ENCODE measurements at places on chromosomes 4 and X.
A peak's percentile ranks its signal among the peaks of the same experiment; 100 is the strongest.

GRCh38 chr4:152115794-152116193 is 355.0 kb upstream of the GATB start:
- DNase-seq = no peak

DNA sequence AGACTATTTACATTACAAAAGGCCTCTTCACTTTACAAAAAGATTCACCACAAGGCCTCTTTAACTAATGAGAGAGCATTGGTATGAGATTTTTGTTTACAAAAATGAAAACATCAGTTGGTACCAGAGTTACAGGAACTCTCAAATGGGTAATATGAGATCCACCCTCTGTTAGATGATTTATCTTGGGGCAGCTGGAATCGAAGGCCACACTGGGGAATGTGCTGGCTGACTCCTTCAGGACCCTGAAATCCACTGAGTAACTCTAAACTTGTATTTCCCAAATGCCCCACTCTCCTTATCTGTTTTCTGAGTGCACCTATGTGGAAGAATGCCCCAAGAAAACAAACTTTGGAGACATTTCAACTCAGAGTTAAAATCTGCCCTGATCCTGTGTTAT is 232.9 kb upstream of the F9 start:
- DNase-seq = no peak

- DNase-seq = no peak
Observed at GRCh38 chrX:78493180-78493579, 165.8 kb upstream of the CYSLTR1 start.

DNA sequence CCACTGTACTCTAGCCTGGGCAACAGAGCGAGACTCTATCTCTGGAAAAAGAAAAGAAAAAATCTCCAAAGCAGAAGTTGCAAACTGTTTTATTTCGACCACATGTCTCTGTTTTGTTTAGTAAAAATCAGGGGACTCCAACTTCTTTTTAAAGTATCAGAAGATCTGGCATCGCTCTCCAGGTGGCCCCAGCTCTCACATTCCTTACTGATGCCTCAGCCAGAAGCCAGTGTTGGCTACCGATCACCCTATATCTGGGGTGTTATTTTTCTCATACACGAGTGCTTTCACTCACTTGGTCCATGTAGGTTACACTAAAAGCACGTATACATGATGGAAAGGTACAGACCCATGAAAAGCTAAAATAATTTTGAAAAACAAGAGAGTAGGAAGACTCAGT is 8.3 kb downstream of the MPP1 start:
- no peak for DNase-seq

DNA sequence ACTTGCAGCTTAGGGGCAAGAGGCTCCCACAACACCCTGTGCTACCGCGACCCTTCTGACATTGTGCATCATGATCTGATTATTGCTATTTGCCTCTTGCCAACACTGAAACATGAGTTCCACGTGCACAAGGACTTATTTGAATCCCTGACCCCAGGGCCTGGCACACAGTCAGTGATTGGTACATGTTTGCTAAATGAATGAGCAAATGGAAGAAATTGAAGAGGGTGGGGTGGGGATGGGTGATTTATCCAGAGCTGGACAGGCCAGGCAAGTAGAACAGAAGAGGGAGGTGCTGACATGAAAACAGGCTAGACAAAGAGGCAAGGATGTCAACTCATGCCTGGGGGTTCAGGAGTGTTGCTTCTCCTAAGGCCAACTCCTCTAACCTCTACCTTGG is 24.9 kb upstream of the RPL39 start:
- no peak for DNase-seq

DNA sequence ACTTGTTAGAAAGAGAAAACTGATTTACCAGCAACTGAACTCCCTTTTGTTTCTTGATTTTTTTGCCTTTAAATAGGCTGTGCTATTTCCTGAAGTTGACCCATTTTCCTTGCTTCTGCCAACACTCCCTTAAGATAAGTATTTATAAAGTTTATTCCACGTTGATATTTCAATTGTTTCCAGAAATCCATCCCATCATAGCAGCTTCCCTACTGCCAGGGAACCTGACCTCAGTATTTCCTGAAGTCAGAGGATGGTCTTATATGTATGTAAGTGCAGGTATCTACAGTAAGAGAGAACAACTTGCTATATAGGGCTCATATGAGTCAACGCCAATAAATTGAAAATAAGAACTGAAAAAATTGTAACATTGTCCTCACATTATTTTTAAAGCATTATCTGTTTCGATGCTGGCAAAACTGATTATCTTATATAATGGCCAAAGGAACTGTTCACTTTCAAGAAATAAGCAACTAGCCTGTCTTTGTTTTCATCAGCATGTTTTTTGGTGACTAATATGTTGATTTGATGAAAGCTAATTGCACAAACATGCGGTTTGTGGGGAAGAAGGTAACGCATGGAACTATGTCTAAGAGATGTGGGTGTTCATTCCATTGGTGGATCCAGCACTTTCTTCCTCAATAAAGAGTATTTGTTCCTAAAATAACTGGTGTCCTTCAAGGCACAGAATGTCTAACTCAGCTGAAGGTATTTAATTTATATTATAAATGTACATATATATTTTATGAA is 4.7 kb downstream of the LIMCH1 start:
- DNase-seq = no peak

GRCh38 chr4:158020176-158020575 is 152.6 kb downstream of the GASK1B start:
- peak; percentile 97 for DNase-seq

GRCh38 chr4:186404562-186405134 is 138.7 kb downstream of the F11 start:
- DNase-seq = no peak

DNA sequence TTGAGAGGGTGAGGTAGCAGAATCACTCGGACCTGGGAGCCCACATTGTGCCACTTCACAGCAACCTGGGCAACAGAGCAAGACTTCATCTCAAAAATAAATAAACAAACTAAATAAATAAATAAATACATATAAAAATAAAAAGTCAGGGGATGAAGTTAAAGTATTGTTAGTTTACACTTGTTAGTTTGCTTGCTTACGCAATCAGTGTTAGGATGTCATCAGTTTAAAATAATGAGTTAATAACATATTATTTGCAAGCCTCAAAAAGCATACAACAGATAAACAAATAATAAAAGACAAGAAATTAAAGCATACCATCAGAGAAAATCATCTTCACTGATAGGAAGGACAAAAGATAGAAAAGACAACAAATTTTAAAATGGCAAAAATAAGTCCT is 891.1 kb upstream of the PCDH7 start:
- DNase-seq = no peak

GRCh38 chr4:122797405-122798094 is 29.1 kb upstream of the FGF2 start:
- DNase-seq = no peak

DNA sequence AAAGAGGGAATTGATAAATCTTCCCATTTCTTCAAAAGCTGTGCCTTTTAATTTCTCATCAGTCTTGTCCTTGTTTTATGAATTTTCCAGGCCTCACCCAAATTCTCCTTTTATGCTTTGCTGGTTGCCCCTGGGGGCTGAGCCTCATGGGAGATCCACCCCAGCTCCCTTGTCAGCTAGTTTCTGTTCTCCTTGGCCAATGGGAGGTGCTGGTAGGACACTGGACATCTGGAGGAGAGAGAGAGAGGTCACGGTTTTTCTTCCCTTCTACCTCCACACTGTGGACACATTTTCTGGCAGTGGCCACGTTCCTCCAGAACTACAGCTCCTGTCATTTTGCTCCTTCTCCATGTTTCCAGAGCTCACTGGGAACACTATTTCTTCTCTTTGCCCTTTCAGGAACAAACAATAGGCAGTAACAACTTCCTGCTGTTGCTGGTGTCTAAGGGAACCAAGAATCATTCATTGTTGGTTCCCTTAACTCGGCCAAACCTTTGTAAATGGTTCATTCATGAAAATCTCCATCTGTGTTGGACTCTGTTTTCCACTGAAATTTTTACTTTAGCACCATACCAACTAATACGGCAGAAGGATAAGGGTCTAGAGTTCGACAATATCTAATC is 334.5 kb downstream of the GPAT3 start:
- no peak for DNase-seq

DNA sequence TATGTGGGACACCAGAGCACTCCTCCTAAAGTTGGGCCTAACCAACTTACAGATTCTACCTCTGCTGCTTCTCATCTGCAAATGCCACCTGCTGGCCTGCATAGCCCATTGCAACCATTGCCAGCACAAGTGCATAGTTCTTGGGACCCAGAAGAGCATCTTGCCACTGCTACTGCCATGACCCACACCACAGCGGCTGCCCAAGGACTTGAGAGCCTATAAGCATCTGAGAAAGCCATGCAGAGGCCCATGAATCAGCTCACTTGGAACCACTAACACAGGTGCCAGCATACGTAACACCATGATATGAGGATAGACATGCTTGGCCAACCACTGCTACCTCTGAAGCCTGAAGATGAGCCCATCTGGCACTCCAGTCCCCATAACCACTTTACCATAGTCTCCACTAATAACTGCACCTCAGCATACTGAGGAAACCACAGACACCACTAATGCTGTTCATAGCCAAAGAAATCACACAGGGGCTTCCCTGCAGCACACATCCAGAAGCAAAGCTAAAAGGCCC is 258.1 kb upstream of the AGTR2 start:
- no peak for DNase-seq

DNA sequence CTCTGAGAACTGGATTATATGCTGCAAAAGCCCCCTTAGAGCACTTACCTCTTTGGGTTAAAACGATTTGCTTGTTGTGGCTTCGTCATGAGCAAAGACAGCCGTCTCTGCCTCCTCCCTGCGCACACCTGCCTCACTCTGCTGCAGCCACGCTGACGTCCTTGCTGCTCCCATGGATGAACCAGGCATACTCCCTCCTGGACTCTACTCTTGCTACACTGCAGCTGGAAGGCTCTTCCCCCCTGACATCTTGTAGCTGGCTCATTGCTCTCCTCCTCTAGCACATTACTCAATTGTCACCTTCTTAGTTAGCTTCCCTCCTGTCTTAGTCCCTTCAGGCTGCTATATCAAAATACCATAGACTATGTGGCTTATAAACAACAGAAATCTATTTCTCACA is 59.3 kb downstream of the FAM114A1 start:
- no peak for DNase-seq

- peak; percentile 78 for DNase-seq
Observed at GRCh38 chr4:109041463-109042360, 260.7 kb downstream of the COL25A1 start.

- no peak for DNase-seq
Observed at GRCh38 chr4:153790962-153791551, 2.2 kb upstream of the SFRP2 start.

GRCh38 chr4:109169170-109169569 is 133.3 kb downstream of the COL25A1 start:
- DNase-seq = no peak

DNA sequence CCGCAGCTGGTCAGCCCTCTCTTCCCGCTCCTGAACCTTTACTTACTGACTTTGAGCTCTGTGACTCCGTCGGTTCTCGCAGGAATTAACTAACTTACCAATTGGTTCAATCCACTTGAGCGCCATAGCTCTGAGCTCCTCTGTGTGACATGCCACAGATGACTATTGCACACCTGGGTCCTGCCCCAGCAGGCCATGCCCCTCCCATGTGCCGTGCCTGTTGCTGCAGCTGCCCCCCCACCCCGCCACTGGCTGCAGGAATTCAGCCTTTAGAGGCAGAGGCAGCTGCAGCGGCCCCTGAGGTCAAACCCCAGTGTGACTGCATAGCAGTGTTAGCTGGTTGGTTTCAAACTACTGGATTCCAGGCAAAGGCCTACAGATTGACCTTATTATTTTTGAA is 70.6 kb downstream of the MTMR1 start:
- no peak for DNase-seq

DNA sequence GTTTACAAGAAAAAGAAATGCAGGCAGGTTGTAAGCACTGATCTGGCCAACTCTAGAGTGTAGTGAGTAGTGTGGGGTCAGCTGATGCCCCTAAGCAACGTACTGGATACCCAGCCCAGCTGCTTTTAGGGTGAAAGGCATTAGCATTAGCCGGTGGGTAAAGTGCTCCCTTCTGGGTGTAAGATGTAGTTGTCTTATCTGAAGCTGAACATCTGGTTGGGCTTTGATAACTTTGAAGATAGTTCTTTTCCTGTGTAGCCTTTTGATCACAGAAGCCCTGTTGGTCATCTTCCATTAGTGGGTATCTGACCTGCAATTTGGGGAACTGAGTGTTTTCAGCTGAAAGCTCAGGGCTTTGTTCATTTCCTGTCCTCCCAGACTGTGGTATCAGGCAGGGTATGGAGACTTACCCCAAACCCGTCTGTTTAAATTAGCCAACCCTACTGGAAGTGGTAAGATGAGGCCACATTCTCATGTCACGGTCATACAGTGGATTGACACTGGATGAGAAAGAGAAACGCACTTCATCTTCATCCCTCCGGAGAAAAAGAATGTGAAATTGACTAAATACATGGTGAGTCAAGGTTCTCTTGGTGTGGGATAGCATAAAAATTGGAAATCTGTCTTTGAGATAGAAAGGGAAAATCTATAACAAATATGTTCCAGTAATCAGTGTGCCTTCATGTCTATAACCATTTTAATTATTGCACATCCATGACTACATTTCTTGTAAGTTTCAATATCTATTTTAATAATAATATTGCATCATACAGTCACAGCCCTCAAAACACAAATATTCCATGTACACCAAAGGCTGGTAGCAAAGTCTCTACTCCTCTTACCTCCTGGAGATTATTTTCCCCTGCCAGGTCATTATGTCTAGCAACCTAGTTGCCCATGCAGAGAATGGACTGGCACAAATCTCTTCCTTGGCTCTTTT is 8.7 kb downstream of the RHOH start:
- DNase-seq = no peak

GRCh38 chrX:153794897-153795816 is 689 bp downstream of the SSR4 start:
- no peak for DNase-seq

- no peak for DNase-seq
Observed at GRCh38 chrX:133668225-133668931, 253.1 kb upstream of the GPC4 start.

GRCh38 chr4:95572304-95572991 is 23.7 kb upstream of the UNC5C start:
- no peak for DNase-seq

GRCh38 chr4:93605163-93605562 is 223.4 kb upstream of the ATOH1 start:
- no peak for DNase-seq

DNA sequence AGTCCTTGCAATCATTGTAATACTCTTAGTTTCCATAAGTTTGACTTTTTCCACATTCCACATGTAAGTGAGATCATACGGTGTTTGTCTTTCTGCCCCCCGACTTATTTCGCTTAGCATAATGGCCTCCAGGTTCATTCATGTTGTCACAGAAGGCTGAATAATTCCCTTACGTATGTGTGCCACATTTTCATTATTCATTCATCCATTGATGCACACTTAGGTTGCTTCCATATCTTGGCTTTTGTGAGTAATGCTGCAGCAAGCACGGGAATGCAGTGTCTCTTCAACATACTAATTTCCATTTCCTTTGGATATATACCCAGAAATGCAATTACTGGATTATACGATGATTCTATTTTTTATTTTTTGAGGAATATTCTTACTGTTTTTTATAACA is 22.0 kb upstream of the VEGFC start:
- DNase-seq = peak; percentile 85

- peak; percentile 60 for DNase-seq
Observed at GRCh38 chr4:123505095-123506010, 108.8 kb downstream of the SPRY1 start.
